ENCODE measurements at places on chromosomes 5 and 9.
A peak's percentile ranks its signal among the peaks of the same experiment; 100 is the strongest.

DNA sequence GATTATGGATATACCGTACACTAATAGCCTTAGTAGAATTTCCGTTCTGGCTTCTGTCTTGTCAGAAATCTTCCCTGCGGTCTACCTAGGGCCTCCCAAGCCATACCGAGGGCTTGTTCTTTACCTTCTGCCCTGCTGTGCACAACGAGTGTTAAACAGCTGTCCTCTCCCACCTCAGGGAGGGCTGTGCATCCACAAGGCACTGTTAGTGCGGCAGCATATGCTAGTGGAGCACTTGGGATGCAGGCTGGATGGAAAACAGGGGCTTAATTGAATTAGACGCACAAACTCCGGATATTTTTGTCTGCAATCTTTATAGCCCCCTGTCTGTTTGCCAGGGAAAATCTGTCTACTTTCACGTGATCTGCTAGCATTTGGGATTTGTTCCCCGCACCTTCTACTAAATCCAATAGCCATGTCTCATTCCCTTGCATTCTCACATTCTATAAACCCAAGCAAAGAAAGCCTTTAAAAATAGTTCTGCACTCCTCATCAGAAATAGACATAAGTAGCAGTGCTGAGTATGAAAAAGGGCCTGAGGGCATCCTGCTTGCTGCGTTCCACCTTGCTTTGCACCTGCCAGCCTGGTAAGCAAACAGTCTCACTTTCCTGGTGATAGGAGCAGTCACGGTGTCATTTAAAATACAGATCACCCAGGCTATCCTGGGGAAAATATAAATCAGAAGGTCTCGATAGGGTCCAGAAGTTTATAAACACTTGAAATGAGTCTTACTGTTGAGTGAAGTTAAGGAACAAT lies 382.6 kb downstream of the RASEF start:
- no peak for DNase-seq

GRCh38 chr9:129604766-129605163 lies 16.1 kb downstream of the C9orf50 start:
- DNase-seq, result peak; percentile 25

- DNase-seq, result no peak
These were observed 694.1 kb upstream of the C9orf72 start for GRCh38 chr9:28267351-28267750.

DNA sequence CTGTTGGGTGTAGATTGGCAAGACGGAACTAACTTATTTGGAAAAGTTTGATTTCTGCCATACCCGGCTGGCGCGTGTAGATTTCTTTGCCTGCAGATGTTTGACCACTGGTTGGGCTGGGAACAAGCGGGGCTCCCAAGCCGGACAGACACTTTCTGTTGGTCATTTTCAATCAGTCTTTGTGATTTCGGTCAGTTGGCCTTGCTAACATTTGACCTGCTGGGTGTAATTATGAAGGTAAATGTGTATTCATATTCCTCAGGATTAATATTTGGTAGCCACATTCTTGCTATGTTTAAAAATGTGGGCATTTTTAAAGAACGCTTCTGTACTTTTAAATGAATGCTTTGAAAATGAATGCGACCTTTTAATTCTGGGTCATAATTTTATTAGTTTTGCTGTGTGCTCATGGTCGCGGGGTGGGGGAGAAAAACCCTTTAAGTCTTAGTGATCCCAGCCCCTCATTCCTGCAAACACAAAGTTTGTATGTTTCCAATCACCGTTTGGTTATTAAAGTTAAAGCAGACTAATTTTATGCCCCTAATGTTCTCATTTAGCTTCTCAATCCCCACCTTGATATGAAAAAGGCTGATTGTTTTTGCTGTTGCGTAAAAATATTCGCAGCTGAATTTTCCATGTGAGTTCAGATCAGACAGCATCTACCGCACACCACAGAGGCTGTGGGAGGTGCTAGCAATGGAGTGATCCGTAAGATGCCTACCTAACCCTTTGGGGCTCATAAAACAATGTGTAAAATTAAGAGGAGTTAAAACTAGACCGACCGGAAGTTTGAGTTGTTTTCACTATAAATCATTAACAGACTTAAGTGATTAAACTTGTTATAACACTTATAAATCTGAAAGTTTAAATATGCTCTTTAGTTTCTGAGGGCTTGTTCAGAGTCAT lies 1.5 kb downstream of the RASGRF2 start:
- DNase-seq, result peak; percentile 33

Data from stimulated activated CD4-positive, alpha-beta T cell treated with anti-CD3 and anti-CD28 coated beads, Interleukin-2, amount 100 ng/mL, for 4 hours (primary cell).